Brain pericyte (primary cell): ENCODE measurements at places on chromosomes 6 and 20.

DNA sequence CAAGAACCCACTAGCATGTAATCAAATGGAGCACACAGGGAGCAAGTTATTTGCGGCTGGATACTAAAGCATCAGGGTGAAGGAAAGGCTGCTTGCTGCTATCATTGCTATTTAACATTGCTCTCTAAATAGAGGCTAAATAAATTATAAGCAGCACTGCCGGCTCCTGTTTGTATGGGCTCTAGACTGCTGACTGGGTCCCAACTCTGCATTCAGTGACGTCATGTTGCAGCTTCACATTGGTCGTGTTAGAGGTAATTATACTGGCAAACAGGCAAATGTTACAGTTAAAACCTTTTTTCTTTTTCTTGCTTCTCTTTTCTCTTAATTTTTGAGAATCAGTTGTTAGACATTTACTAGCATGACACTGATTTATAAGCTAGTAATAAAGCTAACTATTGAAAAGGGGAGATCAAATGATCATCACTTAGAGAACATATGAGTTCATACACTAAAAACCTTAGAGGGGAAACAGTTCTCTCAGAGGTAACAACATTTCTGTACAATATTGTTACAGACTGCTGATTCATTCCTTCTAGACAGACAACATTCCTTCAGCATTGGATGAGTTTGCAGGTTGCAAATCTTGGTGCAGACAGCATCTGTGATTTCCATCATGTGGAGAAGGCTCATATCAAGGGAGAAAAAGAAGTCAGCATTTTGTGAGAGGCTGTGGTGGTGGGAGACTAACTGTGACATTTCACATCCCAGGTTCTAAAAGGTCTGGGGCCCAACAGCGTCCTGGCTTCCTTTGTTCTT lies 15.9 kb downstream of the RFPL4B start:
- DNase-seq = no peak

DNA sequence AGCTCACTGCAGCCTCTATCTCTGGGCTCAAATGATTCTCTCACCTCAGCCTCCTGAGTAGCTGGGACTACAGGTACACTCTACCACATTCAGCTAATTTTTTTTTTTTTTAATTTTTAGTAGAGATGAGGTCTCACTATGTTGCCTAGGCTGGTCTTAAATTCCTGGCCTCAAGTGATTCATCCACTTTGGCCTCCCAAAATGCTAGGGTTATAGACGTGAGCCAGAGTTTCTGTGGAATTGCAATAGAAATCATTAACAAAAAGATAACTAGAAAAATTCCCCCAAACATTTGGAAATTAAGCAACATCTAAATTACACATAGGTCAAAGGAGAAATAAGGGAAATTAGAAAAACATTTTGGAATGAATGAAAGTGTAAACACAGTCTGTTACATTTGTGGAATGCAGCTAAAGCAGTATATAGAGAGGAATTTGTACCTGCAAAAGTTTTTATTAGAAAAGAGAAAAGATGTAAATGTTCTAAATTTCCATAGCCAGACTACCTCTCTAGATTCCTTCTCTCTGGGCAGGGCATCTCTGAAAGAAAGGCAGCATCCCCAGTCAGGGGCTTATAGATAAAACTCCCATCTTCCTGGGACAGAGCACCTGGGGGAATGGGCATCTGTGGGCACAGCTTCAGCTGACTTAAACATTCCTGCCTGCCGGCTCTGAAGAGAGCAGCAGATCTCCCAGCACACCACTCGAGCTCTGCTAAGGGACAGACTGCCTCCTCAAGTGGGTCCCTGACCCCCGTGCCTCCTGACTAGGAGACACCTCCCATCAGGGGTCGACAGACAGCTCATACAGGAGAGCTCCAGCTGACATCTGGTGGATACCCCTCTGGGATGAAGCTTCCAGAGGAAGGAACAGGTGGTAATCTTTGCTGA lies 51.3 kb downstream of the ATRN start:
- DNase-seq = no peak

- no peak for DNase-seq
Observed at GRCh38 chr20:38159566-38159956, 5.5 kb downstream of the TGM2 start.

GRCh38 chr6:138545621-138545980 lies 46.3 kb upstream of the NHSL1 start:
- no peak for DNase-seq

- DNase-seq = no peak
Observed at GRCh38 chr6:79127660-79128059, 49.6 kb upstream of the PHIP start.

GRCh38 chr20:38108986-38109541 lies 56.0 kb downstream of the TGM2 start:
- DNase-seq = no peak

GRCh38 chr6:127582777-127583462 lies 5.9 kb downstream of the C6orf58 start:
- DNase-seq = peak; percentile 32

- no peak for DNase-seq
Observed at GRCh38 chr6:151257985-151258445, 18.2 kb downstream of the AKAP12 start.

- DNase-seq = no peak
Observed at GRCh38 chr20:20664795-20665589, 47.5 kb downstream of the RALGAPA2 start.

- DNase-seq = no peak
Observed at GRCh38 chr6:105193647-105194046, 13.8 kb upstream of the POPDC3 start.

DNA sequence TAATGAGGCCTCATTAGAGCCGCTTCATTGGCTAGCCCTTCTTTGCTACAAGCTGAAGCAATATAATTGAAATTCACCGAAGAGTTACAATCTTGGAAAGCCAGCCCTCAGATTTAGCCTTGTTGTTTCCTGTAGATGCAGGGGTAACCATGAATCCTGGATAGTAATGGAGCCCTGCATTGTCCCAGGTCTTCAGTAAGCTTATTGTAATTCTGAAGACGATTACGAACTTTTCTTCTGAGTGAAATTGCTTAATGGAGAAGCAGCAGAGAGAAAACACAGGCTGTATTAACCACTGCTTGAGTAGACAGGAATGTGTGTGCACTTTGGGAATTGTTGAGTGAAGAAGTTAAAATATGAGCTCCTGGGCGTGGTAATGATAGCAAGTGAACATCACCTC lies 26.3 kb upstream of the NAA20 start:
- DNase-seq = no peak

GRCh38 chr6:161150136-161150535 lies 123.7 kb downstream of the AGPAT4 start:
- DNase-seq = no peak

GRCh38 chr6:83038246-83038645 lies 27.4 kb downstream of the UBE3D start:
- DNase-seq = no peak

DNA sequence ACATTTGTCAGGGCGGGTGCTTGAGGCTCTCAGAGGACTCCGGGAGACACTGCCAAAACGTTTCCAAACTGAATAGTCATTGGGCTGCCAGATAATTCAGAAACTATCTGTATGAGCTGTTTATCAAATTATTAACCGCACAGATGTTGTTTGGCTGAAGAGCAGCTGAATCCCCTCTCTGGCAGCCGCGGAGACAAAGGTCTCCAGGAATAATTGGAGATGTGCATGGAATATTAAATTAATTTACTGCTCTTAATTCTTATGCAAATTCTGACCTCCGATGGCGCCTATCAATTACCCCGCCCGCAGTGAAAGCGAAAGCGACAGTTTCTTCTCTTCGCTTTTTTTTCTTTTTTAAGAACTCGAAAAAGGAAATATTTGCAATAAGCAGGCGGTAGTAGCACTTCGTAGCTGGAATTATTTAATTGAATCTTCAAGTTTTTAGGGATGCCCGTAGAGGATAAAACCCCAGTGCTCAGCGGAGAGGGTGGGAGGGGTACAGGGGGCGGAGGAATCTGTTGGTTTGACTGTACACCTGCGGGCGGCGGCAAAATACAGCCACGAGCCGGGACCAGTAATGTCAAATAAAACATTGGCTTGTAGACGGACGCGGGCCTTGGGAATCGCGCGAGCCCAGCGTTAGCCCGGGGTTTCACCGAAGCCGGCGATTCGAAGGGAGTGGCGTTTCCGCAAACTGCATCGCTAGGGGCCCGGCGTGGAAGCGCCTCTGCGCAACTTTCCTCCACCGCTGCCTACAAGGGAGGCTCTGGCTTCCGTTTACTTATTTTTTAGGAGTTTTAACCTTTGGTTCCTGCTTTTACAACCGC lies 6.2 kb downstream of the LINC00237 start:
- no peak for DNase-seq

GRCh38 chr20:1389703-1390580 lies 2.9 kb downstream of the FKBP1A start:
- no peak for DNase-seq

DNA sequence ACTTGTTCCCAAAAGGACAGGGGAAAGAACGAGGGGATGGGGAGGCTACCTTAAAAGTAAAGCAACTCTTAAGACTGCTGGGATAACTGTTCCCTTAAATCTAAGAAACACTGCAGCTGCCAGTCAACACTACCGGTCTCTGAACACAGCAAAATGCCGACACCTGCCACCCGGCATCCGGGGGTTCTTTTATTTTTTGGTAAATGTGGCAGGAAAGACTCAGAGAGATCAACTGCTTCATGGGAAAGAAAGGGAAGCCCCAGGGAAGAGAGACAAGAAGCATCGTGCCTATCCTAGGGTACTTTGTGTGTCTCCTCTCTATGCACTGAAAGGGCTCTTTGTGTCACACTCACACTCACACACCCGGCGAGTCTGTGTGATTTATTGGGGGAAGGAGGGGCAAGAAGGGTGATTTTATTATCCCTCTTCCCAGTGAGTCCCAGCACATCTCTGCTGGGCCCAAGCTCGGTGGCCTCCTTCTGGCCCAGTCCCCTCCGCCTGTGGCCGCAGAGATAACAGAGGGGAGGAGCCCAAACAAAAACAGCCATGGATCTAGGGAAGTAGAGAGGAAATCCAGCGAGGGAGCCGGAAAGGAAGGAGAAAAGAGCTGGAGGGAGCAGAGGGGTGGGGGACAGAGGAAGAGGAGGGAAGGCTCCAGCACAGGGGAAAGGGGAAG lies 1.4 kb downstream of the FYN start:
- DNase-seq = no peak
